ENCODE measurements at places on chromosomes 1 and 21.

- H3K4me3 ChIP-seq: no peak overlapping the region
- no peaks in the 10 kb centered on the region for H3K27me3 ChIP-seq
- H3K27ac ChIP-seq: peak overlapping the region; percentile 92
- no peak for DNase-seq
- peaks cover 10% of the 10 kb centered on the region for H3K36me3 ChIP-seq
- peaks cover 70% of the 10 kb centered on the region for H3K4me1 ChIP-seq
Measured at GRCh38 chr21:34126691-34127090, 53.3 kb downstream of the MRPS6 start.

DNA sequence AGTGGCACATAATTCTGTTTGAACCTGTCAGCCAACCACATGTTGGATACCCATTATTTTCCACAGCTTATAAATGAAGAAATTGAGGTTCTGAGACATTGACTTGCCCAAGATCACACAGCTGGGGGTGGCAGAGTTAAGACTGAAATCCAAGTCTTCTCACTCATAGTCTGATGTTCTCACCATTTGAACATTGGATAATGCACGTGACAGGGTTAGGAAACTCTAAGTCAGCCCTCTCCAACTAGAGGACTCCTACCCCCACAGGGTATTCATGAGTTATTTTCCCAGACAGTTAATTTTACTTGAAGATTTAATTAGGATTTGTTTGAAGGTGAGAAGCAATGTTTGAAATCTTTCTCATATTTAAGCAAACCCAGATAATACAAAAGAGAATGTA is 38.1 kb upstream of the C1orf105 start:
- H3K4me1 ChIP-seq: no peaks in the 10 kb centered on the region
- H3K4me3 ChIP-seq: no peak overlapping the region
- no peak for DNase-seq
- H3K36me3 ChIP-seq: no peaks in the 10 kb centered on the region
- H3K27me3 ChIP-seq: no peaks in the 10 kb centered on the region

- peak; percentile 35 for DNase-seq
- peak overlapping the region; percentile 55 for H3K27ac ChIP-seq
- no peaks in the 10 kb centered on the region for H3K36me3 ChIP-seq
- H3K4me3 ChIP-seq: no peak overlapping the region
Measured at GRCh38 chr21:42527489-42528158, 14.0 kb downstream of the SLC37A1 start.

DNA sequence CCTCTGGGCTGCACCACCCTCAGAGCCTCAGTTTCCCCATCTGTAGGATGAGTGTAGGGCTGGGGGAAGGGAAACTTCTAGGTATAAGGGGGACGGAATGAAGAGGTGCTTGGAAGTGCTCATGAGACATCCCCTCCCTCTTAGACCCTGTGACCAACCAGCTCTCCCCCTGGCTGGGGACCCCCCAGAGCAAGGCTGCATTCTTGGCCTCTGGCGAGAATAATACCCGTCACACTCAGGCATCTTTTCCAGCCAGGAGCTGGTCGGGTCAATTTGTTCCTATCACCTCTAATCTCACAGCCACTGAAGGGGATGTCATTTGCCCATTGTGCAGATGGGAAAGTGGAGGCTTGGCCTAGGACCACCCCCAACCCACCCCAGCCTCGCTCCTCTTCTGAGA is 443.0 kb downstream of the PTPRU start:
- H3K27ac ChIP-seq: no peak overlapping the region
- no peak overlapping the region for H3K4me3 ChIP-seq
- H3K27me3 ChIP-seq: no peaks in the 10 kb centered on the region
- H3K36me3 ChIP-seq: no peaks in the 10 kb centered on the region
- DNase-seq: no peak

DNA sequence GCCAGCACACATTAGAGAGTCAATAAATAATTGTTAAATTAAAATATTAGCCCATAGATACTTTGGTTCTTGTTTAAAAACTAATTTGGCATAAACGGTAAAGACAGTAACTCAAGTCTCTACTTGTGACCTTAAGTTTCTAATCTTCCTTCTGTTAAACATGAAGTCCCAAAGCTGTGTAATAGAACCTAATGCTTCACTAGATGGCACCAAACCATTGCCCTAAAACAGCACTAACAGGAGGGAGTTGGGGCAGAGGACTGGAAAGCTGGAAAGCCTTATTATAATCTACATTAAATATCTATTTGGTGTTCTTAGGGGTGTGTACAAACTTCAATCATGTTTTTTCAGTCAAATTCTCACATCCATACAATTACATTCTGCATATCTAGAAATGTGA is 176.7 kb downstream of the OLFM3 start:
- no peak overlapping the region for H3K27ac ChIP-seq
- no peaks in the 10 kb centered on the region for H3K27me3 ChIP-seq
- no peak for DNase-seq
- H3K36me3 ChIP-seq: no peaks in the 10 kb centered on the region

DNA sequence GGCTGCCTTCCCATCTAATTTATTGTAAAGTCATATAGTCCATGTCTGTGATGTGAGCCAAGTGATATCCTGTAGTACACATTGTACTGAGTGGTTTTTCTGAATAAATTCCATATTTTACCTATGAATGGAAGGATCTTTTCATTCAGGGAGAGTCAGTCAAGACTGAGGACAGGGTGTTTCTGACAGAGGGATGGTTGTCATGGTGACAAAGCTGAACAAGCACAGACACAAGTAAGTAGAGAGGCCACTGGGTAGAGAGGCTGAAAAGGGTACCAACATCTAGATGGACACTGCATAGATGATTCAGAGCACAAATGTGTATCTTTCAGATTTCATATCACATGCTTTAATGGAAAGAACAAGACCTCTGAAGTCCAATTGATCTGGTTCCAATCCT is 22.6 kb upstream of the IL20 start:
- no peak overlapping the region for H3K4me3 ChIP-seq
- H3K27me3 ChIP-seq: no peaks in the 10 kb centered on the region
- H3K36me3 ChIP-seq: no peaks in the 10 kb centered on the region

DNA sequence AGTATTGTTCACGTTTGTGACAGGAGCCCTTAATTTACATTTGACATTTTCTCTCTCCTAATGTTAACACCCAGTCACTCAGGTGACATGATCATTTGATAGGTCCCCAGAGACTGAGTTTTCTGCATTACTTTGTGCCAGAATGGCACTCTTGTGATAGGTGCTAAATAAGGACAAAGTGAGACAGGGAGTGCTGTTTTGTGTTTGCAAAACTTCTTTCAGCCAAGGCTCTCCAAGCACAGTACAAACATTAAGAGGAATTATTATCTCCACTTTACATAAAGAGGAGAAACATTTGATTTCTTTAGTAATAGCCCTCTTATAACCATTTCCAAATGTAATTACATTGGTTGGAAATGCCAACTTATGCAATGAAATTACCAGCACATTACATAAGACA is 355.2 kb downstream of the NTNG1 start:
- no peak for DNase-seq
- no peak overlapping the region for H3K27ac ChIP-seq
- H3K27me3 ChIP-seq: no peaks in the 10 kb centered on the region
- no peak overlapping the region for H3K4me3 ChIP-seq

GRCh38 chr1:213370523-213370922 is 319.5 kb downstream of the RPS6KC1 start:
- H3K27ac ChIP-seq: no peak overlapping the region
- no peaks in the 10 kb centered on the region for H3K36me3 ChIP-seq
- no peaks in the 10 kb centered on the region for H3K27me3 ChIP-seq

GRCh38 chr1:70504821-70505193 is 93.7 kb downstream of the CTH start:
- no peak overlapping the region for H3K27ac ChIP-seq
- no peaks in the 10 kb centered on the region for H3K36me3 ChIP-seq
- no peaks in the 10 kb centered on the region for H3K4me1 ChIP-seq
- no peak overlapping the region for H3K4me3 ChIP-seq
- DNase-seq: no peak

- no peaks in the 10 kb centered on the region for H3K36me3 ChIP-seq
- H3K27me3 ChIP-seq: no peaks in the 10 kb centered on the region
- H3K27ac ChIP-seq: no peak overlapping the region
- no peak for DNase-seq
- H3K4me3 ChIP-seq: no peak overlapping the region
Measured at GRCh38 chr1:4061521-4062031, 161.5 kb upstream of the C1orf174 start.

- no peak overlapping the region for H3K27ac ChIP-seq
- no peaks in the 10 kb centered on the region for H3K4me1 ChIP-seq
- H3K36me3 ChIP-seq: no peaks in the 10 kb centered on the region
Measured at GRCh38 chr1:4088676-4089075, 188.6 kb upstream of the C1orf174 start.

- H3K27ac ChIP-seq: no peak overlapping the region
- H3K4me3 ChIP-seq: no peak overlapping the region
- no peaks in the 10 kb centered on the region for H3K4me1 ChIP-seq
- H3K27me3 ChIP-seq: no peaks in the 10 kb centered on the region
Measured at GRCh38 chr21:17930093-17930492, 110.9 kb upstream of the C21orf91 start.

DNA sequence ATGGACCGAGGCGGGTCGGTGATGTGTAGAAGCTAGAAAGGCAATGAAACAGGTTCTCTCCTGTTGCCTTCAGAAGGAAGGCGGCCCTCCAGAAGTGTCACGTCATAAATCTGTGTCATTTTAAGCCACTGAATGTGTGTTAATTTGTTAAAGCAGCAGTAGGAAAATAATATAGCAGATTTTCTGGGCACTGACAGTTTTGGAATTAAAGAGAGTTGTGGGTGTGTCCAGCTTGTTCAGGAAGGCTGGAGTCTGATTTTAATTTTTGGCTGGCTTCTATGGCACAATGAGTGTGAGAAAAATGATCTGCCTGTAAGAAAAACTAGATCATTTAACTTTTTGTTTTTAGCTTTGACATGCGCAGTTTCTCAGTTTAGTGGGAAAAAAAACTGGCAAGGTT is 177.3 kb downstream of the EDEM3 start:
- no peaks in the 10 kb centered on the region for H3K4me1 ChIP-seq
- DNase-seq: no peak
- no peaks in the 10 kb centered on the region for H3K27me3 ChIP-seq
- no peaks in the 10 kb centered on the region for H3K36me3 ChIP-seq
- no peak overlapping the region for H3K4me3 ChIP-seq

DNA sequence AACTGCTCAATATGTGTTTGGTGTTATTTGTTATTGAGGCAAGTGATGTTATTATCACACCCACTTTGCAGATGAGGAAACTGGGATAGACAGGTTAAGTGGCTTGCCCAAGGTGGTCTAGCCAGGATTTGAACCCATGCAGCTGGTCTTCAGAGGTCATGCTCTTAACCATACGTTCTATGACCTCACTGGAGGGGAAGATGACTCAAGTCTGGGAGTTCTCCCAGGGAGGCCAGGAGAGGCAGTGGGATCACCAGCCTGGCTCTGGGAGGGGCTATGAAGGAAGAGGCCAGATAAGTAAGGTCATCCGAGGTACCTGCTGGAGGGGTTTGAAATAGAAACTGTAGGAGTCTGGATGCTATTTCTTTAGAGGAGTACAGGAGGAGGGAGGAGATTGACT is 95.3 kb downstream of the NAV1 start:
- no peak for DNase-seq
- H3K27me3 ChIP-seq: no peaks in the 10 kb centered on the region
- H3K4me3 ChIP-seq: no peak overlapping the region
- H3K27ac ChIP-seq: no peak overlapping the region
- H3K4me1 ChIP-seq: peaks cover 16% of the 10 kb centered on the region

- H3K27me3 ChIP-seq: no peaks in the 10 kb centered on the region
- H3K36me3 ChIP-seq: no peaks in the 10 kb centered on the region
- no peak overlapping the region for H3K4me3 ChIP-seq
Measured at GRCh38 chr1:163048869-163049268, 20.3 kb upstream of the RGS4 start.

- no peak for DNase-seq
- H3K27ac ChIP-seq: no peak overlapping the region
- H3K4me3 ChIP-seq: no peak overlapping the region
Measured at GRCh38 chr1:24704411-24705259, 40.6 kb upstream of the CLIC4 start.

DNA sequence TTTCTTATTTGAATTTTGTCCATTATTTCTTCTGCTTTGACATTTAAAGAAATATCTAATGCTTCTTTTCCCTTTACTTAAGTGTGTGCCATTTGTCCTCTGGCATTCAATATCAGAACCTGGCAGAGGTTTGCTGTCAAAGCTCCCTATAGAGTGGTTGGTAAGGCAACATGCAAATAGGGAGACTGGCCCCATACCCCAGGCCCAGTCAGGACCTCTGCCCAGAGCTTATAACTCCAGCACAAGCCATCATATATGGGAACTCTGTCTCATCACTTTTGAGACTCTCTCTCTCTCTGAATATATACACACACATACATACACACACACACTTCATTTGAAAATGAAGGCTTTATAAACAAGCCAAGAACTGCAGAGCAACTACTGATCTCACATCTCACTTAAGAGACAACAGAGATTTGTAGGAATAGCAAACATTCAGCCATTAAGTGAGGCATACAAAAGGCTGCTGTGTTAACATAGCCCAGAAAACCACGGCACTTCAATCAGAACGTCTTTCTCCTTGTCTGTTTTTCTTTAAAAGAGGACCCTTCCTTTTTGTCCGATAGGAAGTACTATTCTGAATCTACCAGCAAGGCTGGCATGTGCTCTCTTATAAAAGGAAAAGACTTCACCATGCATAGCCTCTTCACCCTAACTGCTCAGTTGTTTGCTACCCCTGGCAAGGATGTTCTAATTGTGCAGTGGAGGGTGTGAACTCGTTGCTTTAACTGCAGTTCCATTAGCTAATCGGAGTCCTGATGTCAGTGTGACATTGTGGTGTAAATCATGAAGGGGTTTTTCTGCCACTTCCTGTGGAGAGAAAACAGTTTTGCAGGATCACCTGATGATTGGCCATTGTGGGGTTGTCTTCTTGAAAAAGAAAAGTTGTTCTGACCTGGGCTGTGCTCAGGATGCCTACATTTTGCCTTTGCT is 101.7 kb downstream of the NR5A2 start:
- H3K27ac ChIP-seq: no peak overlapping the region
- no peaks in the 10 kb centered on the region for H3K27me3 ChIP-seq
- DNase-seq: no peak
- H3K36me3 ChIP-seq: no peaks in the 10 kb centered on the region

DNA sequence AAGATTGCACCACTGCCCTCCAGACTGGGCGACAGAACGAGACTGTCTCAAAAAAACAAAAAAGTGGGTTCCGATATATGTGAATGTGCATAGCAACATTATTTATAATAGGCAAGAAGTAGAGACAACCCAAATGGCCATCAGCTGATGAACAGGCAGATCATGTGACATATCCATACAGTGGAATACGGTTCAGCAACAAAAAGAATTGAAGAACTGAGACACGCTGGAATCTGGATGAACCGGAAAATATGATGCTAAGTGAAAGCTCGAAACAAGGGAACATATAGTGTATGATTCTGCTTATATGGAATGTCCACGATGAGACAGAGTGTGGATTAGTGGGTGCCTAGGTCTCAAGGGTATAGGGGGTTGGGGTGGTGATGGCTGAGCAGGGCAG is 28.5 kb upstream of the MORC3 start:
- peaks cover 36% of the 10 kb centered on the region for H3K36me3 ChIP-seq
- H3K4me1 ChIP-seq: no peaks in the 10 kb centered on the region
- DNase-seq: no peak
- no peaks in the 10 kb centered on the region for H3K27me3 ChIP-seq

GRCh38 chr1:220221269-220221668 is 51.0 kb downstream of the RAB3GAP2 start:
- no peak overlapping the region for H3K4me3 ChIP-seq
- no peaks in the 10 kb centered on the region for H3K27me3 ChIP-seq
- H3K27ac ChIP-seq: no peak overlapping the region
- H3K4me1 ChIP-seq: no peaks in the 10 kb centered on the region
- peaks cover 6% of the 10 kb centered on the region for H3K36me3 ChIP-seq
